ENCODE measurements at places on chromosomes 1 and 21. TPM values are rescaled to one million over a fixed set of nuclear protein-coding genes. Genes with fewer than 3 reads are reported as not detected.

BROX gene
- 51.8 TPM for total RNA-seq

TAS1R3 gene
- total RNA-seq: 0.03 TPM

ARHGEF10L gene
- 6.7 TPM for total RNA-seq

PLA2G2D gene
- total RNA-seq: not detected

- DNase-seq: no peak
Observed at GRCh38 chr1:217590598-217590997, 40.3 kb downstream of the GPATCH2 start.

SYTL1 gene
- total RNA-seq: 4.1 TPM

NPR1 gene
- total RNA-seq: 0.02 TPM

DNA sequence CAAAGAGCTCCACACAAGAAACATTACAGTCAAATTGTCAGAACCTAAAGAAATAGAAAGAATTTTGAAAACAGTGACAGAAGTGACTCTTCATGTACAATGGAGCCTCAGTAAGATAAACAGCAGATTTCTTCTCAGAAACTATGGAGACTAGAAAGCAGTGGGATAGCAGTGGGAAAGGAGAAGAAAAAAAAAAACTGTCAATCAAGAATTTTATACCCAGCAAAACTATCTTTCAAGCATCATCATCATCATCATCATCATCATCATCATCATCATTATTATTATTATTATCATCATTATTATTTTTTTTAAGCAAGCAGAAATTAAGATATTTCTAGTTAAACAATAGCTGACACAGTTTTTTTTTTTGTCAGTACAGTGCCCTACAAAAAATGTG is 24.2 kb downstream of the CEP170 start:
- peak; percentile 30 for DNase-seq

- no peak for DNase-seq
Observed at GRCh38 chr21:25904044-25904695, 169.4 kb downstream of the GABPA start.

DNA sequence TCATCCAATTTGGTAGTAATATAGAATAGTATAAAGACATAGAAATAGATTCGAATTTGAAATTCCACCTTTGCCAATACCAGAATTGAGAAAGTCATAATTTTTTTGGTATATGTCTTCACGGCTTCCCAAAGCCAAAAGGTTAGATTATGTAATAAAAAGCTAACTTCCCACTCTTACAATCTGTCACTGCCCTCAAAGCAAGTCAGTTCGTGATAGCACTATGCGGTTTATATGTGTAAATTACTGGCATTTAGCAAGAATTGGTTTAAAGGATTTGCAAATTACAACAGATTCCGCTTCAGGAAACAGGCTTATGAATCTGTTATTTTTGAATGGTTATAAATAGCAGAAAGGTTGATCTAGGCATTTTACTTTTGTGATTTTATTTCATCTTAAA is 679.4 kb upstream of the ADGRL2 start:
- DNase-seq: no peak

- DNase-seq: no peak
Observed at GRCh38 chr1:177793900-177794299, 176.0 kb downstream of the SEC16B start.

DNA sequence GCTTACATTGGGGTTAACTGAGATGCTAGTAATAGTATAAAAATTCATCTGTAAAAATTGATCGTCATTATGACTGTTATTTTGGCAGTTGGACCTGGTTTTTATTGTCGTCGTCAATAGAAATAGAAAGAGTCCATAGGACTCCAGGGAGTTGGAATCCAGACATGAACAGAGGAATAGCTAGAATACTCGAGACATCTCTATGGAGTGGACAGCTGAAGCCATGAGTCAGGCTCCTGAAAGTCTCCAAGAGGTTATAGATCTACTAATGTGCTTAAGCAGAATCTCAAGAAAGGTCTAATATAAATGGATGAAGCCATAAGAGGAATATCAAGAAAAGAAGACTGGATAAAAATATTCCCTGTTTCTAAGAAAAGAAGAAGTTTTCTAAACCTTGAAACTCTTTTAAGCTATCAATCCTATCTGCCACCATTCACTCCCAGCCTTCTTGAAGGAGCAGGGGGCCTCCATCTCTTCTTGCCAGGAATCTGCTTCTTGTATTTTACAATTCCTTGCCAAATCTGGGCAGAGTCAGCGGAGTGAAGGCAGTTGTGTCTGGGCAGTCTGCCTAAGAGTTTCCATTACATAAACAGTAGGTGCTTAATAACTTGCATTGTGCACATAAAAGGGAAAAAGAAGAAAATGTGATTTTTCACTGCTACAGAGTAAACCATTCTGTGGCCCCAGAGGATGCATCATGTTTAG is 163.3 kb downstream of the ST6GALNAC5 start:
- no peak for DNase-seq

- no peak for DNase-seq
Observed at GRCh38 chr1:33377756-33378155, 53.1 kb downstream of the PHC2 start.

KRTAP19-2 gene
- not detected for total RNA-seq

- no peak for DNase-seq
Observed at GRCh38 chr1:29474274-29475244, 238.2 kb downstream of the PTPRU start.

RABGGTB gene
- total RNA-seq: 135 TPM

NBPF6 gene
- total RNA-seq: not detected

ACTA1 gene
- not detected for total RNA-seq

DNA sequence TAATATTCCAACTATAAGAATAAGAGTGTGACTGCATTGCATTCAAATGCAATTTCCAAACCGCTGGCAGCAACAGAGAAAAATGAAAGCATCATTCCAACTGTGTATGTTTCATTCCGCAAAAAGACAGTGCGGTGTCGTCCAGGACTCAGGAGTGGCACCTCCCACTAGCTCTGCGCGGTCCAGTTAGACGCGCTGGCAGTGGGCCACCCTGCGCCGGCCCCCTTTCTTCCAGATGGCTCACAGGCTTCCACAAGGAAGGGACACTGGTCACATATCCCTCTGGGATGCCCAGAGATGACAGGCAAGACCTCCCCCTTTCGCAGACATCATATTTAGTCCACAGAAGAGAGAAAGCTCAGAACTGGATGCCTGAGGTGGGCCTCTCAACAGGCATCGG is 11.9 kb downstream of the WRAP73 start:
- DNase-seq: no peak

GRCh38 chr1:166819974-166820373 is 19.3 kb upstream of the POGK start:
- no peak for DNase-seq

DNA sequence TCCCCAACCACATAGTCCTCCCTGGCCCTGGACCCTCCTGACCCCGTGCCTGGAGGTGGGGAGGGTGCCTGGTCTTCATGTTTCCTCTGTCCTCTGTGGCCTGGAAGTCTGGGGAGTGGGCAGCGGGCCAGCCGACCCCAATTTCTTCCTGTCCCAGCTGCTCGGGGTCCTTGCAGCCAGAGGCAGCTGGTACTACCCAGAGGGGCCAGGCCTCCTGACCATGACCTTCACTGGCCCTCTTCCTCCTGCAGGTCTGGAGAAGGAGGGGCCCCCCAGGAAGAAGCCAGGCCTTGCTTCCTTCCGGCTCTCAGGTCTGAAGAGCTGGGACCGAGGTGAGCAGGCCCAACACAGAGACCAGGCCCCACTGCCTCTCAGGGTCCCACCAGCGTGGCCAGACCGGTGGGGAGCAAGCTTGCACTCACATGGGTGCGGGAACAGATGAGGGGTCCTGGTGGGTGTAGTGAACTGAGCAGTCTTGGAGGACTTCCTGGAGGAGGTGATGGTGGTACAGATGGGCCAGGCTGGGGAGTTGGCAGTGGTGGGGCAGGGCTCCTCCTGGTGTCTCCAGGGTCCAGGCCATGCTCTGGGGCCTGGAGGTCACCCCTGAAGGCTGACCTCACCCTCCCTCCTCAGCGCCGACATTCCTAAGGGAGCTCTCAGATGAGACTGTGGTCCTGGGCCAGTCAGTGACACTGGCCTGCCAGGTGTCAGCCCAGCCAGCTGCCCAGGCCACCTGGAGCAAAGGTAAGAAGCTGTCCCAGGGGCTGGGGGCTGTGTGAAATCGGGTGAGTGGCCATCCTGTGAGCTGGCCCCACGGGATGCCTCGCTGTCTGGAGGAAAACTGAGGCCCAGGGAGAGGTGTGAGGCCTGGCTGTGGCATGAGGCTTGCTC is 32.7 kb downstream of the TRIM11 start:
- no peak for DNase-seq

GRCh38 chr1:27762033-27762432 is 11.0 kb upstream of the STX12 start:
- no peak for DNase-seq

DNA sequence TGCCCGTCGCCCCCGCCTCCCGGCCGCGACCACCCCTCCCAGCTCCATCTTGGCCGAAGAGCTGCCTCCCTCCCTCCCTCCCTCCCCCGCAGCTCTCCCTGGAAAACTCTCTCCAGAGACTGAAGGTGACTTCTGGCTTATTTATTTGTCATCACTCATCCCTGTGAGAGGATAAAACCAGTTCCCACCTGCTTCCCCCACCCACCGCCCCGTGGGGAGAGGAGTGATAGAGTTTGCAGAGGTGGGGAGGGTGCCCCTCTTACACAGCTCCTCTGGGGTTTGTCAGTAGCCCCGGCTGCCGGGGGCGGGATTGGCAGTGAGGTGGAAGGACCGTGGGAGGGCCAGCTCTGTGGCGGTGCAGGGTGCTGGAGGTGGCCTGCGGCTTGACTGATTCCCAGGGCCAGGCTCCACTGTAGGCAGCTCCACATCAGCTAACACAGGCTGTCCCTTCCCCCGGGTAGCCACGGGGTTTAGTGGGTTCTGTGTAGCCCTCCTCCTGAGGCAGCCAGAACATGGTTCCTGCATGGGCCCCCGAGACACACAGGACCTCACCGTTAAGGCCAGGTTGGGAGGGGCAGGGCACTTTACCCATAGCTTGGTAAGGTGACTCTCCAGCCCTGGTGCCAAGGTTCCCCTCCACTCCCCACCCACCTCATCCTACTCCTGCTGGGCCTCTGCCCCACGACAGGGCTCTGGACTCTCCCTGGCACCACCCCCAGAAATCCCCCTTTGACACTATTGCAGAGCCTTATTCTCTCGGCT is 62.2 kb downstream of the ELK4 start:
- no peak for DNase-seq

CLCA4 gene
- not detected for total RNA-seq

DNA sequence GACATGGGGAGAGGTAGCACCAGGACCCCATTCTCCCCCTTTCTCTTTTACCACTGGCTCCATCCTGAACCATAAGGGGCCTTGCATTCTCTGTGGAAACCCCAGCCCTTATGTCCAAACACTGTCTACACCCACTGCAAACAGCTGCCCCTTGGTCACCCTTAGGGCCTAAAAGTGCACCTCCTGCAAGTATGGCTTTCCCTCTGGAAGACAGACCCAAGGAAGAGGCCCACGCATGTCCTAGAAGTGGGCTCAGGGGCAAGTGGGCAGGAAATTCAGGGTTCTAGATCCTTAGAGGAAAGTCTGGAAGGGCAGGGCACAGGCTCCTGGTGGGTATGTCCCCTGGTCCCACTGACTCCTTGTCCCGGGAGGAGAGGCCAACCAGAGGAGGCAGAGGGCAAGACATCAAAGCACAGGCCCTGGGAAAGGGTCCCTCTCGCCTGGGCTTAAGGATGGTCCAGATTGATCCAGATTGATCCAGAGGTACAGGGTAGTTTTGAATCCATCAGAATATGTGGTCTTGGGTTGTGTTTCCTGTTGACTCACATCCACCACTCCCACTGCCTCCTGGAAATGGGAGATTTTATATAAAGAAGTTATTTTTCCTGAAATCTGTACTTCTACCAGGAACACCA is 150.9 kb downstream of the GRIK3 start:
- DNase-seq: no peak

GRCh38 chr1:175494011-175494554 is 249.3 kb downstream of the TNR start:
- no peak for DNase-seq

ANGPTL1 gene
- total RNA-seq: not detected

OR2T2 gene
- total RNA-seq: not detected
